Fibroblast of villous mesenchyme (primary cell): ENCODE measurements at places on chromosomes 7 and 10.

DNA sequence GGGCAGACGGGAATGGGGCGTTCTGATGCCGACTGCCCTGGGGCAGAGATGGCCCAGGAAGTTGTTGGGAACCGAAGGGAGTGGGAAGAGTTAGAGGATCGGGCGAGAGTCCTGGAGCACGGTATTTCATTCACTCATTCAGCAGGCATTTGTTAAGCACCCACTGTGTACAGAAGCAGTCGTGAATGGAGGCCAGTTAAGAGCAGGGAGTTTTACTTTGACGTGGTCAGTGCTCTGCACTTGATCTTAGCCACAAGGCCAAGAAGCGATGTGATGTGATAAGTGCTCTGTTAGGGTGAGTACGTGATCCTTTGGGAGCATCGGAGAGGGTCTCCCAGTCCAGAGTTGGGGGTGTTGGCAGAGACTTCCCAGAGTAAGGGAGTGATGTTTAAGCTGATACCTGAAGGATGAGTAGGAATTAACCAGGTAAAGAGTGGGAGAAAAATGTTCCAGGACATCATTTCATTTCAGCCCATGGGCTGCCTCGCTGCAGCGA lies 890 bp downstream of the ZFYVE27 start:
- DNase-seq = no peak

DNA sequence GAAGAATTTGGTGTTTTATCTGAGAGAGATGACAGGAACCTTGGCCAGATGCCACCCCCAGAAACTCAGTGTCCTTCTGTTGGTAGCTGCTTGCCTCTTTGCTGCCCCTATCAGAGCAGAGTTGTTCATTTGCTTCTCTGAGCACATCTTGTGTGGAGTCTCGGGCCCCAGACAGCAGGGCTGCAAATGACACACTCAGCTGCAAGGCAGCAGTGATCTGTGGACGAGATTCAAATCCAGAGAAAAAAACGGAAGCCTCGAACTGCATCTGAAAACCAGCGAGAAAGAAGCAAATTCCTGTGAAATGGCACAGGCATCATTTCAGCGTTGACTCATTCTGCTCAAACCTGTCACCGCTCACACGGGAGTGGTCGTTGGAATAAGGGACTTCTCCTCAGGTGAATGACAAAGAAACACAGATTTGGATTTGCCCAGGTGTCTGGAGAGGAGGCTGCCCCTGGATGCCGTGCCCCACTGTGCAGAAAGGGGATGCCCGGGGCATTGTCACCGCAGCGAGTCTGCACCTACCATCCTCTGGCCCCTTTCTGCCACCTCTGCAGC lies 144.7 kb downstream of the PFKFB3 start:
- DNase-seq = no peak

DNA sequence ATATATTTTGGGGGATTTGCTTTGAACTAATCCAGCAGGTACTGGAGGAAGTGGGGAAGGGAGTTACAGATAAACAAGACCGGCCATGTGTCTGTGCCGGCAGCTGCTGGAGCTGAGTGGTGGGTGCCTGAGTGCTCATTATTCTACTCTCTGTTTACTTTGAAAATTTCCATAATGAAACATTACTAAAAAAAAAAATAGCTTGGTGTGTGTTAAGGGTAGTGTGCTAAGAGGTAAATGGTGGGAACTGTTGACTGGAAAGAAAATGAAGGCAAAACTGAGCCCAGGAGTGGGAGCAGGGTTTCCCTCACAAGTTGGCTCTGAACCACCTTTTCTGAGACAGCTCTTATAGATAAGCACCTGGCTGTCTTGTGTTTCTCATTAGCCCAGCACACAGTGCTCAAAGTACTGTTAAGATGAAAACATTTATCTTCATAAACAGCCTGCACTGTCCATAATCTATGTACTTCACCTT lies 50.6 kb downstream of the PARD3 start:
- no peak for DNase-seq

DNA sequence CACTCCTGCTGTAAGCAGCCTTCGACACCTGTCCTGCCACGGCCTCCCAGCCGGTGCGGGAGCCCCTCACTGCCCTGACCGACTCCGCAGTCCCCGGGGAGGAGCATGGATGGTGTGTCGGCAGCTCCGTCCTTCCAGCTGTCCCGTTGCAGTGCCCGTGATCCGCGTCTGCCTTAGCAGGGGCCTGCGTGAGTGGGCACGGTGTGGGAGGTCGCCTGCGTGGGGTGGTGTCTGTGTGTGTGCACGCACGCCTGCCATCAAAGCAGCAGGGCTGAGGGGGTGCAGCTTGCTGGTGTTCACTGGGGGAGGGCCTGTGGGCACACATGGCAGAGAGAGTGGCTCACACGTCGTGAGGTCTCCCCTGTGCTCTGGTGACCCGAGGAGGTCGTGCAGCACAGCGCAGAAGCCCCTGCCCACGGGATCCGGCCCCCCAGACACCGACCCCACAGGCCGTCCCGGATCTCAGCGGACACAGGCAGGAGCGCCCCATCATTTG lies 10.3 kb downstream of the MAFK start:
- DNase-seq = no peak

DNA sequence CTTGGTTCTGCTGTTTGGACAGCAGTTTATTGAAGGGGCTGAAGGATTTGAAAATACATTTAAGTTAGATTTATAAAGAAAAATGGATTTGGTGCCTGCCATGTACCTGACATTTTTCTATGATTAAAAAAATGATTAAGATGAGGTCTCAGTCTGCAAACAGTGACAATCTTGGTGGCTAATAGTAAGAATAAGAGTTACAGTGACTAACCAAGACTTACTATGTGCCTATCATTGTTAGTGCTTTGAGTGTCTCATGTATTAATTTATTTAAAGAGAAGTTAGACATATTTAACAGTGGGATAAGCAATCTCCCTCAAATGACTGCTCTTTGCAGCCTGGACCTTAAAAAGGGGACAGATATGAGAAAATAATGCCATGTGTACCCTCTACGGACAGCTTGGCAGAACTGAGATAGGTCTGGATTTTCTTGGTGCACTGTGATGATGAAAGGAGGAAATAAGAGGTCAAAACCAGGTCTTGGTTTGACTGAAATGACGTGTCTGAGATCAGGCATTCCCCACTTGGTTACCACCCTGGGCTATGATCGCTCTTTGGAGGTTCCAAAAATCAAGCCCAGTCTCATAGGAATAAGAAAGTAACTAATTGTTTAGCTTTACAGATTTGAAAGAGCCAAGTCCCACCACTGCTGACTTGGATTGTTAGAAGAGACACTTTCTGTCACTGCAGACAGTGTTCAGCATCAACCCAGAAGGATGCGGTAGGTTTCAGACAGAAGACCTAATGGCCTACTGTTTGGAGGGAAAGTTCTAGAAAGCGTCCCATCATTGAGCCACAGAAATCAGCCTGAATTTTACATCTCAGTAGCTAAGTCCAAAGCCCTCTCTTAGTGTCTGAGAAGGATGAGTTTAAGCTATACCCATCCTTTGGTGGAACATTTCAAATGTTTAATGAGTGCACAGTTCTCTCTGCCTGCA lies 2.1 kb downstream of the CASP7 start:
- DNase-seq = no peak

DNA sequence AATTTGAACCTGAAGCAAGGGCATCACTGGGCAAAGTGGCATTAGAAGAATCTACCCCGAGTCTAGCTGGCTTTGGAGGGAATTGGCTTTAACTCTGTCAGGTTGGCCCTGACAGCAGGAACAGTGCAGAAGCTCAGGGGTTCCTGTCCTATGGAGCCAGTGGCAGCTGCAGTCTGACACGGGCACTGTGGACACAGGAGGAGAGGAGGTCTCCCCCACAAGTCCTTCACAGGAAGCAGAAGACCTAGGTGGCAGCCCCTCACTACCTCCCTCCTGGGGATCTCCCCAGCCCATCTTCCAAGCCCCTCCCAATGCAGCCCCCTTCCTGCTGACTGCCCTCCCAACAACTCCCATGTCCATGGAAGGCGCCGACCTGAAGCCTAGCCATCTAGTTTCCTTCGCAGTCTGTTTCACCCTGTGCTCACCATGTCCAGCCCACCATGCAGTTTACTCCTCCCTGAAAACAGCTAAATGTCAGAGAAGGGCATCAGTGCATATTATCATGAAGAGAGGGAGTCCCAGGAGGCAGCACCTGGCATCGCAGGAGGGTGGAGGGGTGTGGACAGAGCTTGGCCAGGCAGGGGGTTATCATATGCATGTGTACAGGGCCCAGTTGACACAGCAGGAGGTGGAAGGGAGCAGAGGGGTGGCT lies 17.9 kb upstream of the GDF10 start:
- no peak for DNase-seq

GRCh38 chr7:134552105-134552504 lies 3.2 kb downstream of the AKR1B15 start:
- peak; percentile 27 for DNase-seq

- DNase-seq = no peak
Observed at GRCh38 chr10:132237871-132238270, 51.1 kb downstream of the DPYSL4 start.

GRCh38 chr10:30986053-30986555 lies 45.6 kb downstream of the ZNF438 start:
- peak; percentile 84 for DNase-seq

GRCh38 chr10:27242951-27243551 lies 2.5 kb upstream of the ACBD5 start:
- DNase-seq = peak; percentile 72

DNA sequence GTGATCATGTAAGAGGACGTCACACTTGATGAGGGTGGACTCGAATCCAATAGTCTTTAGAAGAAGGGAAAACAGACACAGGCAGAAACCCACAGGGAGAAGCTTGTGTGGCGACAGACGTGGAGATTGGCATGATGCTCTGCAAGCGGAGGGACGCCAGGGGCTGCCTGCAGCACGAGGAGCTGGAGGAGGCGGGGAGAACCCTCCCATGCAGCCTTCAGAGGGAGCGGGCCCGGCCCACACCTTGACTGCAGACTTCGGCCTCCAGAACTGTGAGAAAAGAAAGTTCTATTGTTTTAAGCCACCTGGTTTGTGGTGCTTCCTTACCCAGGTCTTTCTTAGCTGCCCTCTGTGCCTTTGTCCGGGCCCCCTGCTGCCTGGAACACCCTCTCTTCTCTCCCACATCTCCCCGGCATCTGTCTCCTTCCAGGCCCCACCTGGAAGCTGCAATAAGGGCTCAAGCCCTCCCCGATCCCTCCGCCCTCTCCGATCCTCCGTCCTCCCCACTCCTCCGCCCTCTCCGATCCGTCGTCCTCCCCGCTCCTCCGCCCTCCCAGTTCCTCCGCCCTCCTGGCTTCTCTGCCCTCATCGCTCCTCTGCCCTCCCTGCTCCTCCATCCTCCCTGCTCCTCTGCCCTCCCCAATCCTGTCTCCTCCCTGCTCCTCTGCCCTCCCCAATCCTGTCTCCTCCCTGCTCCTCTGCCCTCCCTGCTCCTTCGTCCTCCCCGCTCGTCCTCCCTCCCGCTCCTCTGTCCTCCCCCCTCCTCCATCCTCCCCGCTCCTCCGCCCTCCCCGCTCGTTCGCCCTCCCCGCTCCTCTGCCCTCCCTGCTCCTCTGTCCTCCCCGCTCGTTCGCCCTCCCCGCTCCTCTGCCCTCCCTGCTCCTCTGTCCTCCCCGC lies 17.4 kb upstream of the PRKAG2 start:
- no peak for DNase-seq

GRCh38 chr10:75466001-75466400 lies 34.6 kb downstream of the LRMDA start:
- DNase-seq = no peak

- DNase-seq = no peak
Observed at GRCh38 chr7:130293521-130293920, 560 bp downstream of the CPA4 start.

- DNase-seq = no peak
Observed at GRCh38 chr7:30788640-30789333, 17.6 kb downstream of the MINDY4 start.

DNA sequence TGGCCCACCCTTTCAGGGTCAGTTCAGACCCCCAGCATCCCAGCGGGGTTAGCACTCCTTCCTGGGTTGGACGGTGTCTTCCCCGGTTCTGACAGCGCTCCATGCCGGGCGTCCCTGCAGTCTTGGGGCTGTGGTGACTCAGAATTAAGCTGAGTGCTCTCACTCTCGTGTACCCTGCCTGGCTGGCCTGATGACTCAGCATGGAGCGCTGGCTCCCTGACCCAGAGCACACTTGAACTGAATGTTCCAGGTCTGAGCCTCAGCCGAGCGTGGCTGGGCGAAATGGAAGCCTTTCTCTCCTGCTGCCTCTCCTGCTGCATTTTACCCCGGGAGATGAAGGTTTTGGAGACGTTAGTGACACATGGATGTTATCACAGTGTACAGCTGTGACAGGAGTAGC lies 7.1 kb downstream of the BAG3 start:
- DNase-seq = peak; percentile 95

DNA sequence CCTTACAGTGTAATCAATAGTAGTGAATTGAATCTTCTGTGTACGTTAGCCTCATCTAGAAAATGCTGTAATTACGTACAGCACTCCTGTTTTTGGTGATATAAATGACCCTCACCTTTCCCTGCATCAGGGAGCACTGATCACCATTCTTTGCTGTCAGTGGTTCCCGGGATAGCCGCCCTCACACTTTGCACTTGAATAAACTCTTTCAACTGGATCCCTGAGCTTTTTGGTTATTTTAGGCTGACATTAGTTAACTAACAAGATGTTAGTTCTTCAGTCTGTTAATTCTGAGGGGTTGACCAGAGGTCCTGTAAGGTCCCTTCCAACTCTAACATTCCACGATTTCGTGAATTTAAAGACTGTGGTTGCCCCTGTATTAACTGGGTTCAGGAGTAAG lies 23.4 kb upstream of the ZC3HAV1 start:
- DNase-seq = no peak

DNA sequence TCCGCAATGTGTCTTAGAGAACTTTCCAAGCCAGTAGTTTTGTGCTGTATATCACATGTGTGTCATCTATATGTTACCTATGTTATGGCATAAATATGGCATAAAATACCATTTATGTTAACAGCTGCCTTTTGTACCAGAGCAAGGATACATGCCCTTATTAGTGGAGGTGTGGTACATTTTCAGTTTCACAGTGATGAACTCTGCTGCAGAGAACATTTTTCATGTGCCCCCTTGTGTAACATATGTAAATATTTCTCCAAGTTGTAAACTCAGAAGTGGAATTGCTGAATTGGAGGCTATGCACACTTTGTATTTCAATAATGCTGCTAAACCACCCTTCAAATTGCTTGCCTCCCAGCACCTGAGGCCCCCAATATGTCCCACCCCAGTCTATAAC lies 31.9 kb upstream of the CRHR2 start:
- DNase-seq = no peak

GRCh38 chr10:102003541-102003940 lies 52.4 kb downstream of the ARMH3 start:
- DNase-seq = peak; percentile 64

DNA sequence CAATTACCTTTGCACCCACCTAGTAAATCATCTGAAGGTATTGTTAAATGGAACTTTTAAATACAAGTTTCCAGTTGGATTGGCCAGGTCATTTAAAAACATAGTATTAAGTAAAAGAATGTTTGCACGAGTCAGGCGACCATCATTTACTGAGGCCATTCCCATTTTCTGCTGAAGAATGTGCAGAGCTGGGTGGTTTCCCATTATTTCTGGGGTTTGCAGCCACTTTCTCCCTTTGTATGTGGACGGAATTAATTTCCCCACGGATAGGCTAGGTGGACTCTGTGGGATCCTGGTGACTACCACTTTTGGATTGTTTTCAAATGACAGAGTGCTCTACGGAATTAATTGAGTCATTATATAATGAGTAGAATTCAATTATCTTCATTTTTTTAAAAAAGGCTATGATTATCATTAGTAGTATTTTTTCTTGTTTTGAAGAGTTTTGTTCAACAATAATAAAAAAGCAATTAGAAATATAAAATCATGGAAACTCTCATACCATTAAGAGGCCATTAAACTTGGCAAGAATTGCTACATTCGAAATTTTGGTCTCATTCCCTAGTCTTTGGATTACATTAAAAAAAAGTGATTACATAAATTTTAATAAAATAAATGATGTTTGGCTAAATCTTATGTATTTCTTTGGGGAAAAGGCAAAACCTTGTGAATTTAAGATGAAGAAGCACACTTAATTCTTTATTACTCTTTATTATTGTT lies 120.4 kb upstream of the FZD8 start:
- no peak for DNase-seq
